Effector memory CD4-positive, alpha-beta T cell (primary cell): ENCODE measurements at places on chromosomes 16 and 17.

GRCh38 chr16:4709481-4709880, 16.1 kb downstream of the NUDT16L1 start:
- no peak for DNase-seq

DNA sequence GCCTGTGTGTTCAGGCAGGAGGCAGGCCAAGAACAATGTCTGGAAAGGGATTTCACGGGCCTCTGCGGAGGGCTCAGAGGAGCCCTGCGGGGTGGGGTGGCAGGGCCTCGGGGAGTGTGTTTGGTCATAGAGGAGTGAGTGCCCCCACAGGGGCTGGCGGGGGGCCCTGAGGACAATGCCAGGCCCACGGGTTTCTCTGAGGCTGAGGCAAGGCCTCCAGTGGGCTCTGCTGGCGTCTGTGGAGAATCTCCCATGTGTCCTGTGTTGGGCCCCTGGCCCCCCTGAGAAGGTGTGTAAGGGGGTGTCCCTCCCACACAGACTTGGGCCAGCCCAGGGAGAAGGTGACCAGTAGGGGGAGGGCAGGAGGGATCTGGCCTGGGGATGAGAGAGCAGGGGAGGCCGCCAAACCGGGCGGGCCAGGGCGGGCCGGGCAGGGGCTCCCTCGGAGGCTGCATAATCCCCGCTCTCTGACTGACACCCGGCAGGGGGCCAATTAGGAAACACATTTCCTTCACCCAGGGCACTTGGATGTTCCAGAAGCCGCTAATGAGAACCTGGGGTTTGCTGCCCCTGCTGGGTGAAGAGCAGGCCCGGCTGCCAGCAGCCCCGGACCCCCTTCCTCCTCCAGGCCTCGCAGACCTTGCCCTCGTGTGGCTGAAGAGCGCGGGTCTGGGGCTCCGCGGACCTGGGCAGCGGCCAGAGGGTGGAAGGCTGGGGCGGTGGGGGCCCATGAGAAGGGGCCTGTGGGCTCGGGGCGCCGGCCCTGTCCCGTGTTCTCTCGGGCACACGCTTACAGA, 204.2 kb downstream of the NTN1 start:
- no peak for DNase-seq

DNA sequence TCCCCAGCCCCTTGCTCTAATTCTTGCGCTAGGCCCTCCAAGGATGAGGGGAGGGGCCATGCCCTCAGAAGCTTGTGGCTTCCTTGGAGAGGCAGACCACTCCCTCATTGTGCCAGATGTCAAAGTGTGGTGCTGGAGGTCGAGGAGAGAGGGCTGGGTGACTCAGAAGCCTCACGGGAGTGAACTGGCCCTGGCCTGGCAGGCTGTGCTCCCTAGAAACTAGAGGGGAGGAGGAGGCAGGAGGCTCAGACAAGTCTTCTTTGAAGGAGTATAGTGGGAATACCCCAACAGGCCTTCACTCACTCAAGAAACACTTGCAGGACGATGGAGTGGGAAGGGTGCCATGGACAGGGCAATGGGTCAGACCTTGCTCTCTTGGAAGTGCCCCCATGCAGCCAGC, 18.5 kb downstream of the ANKRD40 start:
- DNase-seq: no peak

GRCh38 chr16:56647641-56648431, 3.9 kb upstream of the MT1B start:
- DNase-seq: no peak

DNA sequence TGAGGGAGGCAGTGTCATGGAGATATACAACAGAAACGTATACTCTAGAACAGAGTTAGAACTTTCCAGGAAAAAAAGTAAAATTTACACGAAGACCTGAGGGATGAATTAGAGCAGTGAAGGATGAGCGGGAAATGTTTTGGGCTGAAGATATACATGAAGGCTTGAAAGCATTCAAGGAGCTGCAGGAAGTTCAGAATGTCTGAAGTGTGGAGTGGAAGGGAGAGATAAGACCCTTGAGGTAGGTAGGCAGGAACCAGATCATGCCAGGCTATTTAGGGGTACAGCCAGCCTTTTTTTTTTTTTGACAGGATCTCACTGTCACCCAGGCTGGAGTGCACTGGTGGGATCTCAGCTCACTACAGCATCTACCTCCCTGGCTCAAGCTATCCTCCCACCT, 3.2 kb upstream of the NLK start:
- DNase-seq: no peak

DNA sequence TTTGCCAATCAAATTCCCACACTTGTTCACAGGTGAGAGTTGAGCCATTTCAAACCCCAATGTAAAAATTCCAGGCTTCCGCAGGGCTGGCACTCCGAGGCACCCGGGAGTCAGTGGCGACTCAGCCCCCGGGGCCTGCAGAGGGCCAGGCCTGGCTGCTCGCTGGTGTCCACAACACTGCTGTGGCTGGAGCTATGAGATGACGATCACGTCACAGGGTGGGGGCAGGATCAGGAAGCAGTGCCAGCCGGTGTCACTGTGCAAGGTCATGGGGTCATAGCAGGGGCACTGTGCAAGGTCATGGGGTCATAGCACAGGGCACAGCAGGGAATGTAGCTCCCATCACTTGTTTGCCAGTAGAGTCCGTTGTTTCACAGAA, 7.8 kb downstream of the VPS4A start:
- no peak for DNase-seq

GRCh38 chr17:28700830-28701492, 10.7 kb downstream of the PROCA1 start:
- no peak for DNase-seq

- no peak for DNase-seq
These were observed 356.3 kb upstream of the SOX9 start for GRCh38 chr17:71764505-71764904.
